ENCODE measurements at places on chromosomes 2 and 18.
A peak's percentile ranks its signal among the peaks of the same experiment; 100 is the strongest.

GRCh38 chr2:112459372-112459771 lies 22.6 kb upstream of the TTL start:
- DNase-seq: no peak

- no peak for DNase-seq
Observed at GRCh38 chr18:7072593-7072992, 45.0 kb downstream of the LAMA1 start.

DNA sequence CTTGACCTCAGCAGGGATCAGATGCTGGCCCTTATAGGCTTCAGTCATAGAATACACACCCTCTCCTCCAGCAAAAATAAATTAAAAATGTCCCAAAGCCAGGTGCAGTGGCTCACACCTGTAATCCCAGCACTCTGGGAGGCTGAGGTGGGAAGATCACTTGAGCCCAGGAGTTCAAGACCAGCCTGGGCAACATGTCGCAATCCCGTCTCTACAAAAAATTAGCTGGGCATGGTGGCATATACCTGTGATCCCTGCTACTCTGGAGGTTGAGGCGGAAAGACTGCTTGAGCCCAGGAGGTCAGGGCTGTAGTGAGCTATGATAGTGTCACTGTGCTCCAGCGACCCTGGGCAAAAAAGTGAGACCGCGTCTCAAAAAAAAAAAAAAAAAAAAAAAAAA lies 4.8 kb downstream of the ITPRIPL1 start:
- DNase-seq: no peak

- no peak for DNase-seq
Observed at GRCh38 chr2:226487573-226487972, 312.0 kb downstream of the IRS1 start.

DNA sequence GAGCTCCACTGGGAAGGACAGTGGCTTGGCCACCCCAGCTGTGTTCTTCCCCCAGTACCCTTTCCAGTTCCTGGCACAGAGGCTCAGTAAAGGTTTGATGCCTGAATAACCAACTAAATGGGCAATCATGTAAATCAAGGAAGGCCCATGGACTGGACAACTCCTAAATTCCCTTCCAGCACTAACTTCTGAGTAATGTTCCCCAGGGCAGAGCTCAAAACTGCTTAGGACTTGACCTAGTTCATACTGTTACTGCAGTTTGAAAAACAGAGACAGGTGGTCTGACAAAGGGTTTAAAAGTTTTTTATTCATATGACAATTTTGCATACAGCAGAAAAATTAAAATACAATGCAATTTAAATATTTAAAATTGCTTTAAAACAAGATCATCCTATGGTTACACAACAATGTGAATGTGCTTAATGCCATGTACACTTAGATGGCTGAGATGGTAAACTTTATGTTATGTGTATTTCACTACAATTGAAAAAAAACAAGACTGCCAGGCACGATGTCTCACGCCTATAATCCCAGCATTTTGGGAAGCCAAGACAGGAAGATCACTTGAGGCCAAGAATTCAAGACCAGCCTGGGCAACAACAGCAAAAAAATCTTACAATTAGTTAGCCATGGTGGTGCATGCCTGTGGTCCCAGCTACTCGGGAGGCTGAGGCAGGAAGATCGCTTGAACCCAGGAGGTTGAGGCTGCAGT lies 26.2 kb downstream of the PCBP1 start:
- DNase-seq: no peak

GRCh38 chr2:239666855-239667376 lies 266.1 kb upstream of the HDAC4 start:
- peak; percentile 32 for DNase-seq

DNA sequence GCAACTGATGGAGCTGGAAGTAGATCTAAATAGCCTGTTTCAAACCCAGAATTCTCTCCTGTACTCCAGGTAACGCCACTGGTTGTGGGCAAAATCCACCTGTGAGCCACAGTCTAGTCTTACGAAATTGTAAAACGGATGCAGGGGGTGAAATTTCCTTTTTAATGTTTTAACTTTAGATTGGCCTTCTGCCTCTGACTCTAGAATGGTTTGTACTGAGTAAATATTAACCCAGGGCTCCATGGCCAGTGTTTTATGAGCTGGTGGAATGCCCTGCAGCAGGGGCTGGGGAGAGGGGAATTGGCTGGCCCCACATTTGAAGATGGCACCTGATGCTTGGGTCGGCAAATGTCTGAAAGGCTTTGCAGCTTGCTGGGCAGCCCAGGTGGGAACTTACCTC lies 156.6 kb downstream of the MYCN start:
- no peak for DNase-seq

- no peak for DNase-seq
Observed at GRCh38 chr2:139544186-139544851, 764.1 kb upstream of the NXPH2 start.

DNA sequence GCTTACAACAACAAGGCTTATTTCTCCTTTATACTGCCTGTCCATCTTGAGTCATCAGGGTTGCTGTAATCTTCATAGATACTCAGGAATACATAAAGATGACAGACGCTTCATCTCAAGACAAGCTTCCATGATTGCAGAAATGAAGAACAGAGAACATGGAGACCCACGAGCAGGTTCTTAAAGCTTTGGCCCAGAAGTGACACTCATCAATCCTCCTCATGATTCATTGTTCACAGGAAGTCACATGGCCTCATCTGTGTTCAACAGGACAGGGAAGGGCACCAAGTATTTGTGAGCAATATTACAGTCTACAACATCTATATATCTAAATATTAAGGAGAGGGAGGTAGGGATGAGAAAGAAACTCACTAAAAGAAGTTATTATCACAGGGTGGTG lies 36.5 kb upstream of the PGAP1 start:
- DNase-seq: no peak

- DNase-seq: no peak
Observed at GRCh38 chr2:138452324-138452723, 49.2 kb upstream of the SPOPL start.

DNA sequence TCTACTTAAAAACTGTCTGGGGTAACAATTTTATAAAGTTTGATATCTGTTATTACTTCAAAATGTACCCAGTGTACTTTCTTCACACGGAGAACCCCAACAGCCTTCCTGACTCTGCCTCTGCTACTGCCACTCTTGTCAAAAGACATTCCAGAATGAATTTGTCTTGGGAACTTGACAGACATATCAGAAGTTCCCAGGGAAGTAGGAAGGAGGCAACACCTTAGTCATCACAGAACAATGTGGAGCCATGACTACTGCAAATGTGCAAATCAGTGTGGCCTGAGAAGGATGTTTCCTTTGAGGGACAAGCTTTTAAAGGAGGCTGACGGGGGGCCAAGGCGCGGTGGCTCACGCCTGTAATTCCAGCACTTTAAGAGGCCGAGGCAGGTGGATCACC lies 133.8 kb upstream of the RNF152 start:
- no peak for DNase-seq

- no peak for DNase-seq
Observed at GRCh38 chr2:40240070-40240469, 211.8 kb downstream of the SLC8A1 start.

- no peak for DNase-seq
Observed at GRCh38 chr18:35808796-35809195, 163.7 kb upstream of the RMP24 start.

DNA sequence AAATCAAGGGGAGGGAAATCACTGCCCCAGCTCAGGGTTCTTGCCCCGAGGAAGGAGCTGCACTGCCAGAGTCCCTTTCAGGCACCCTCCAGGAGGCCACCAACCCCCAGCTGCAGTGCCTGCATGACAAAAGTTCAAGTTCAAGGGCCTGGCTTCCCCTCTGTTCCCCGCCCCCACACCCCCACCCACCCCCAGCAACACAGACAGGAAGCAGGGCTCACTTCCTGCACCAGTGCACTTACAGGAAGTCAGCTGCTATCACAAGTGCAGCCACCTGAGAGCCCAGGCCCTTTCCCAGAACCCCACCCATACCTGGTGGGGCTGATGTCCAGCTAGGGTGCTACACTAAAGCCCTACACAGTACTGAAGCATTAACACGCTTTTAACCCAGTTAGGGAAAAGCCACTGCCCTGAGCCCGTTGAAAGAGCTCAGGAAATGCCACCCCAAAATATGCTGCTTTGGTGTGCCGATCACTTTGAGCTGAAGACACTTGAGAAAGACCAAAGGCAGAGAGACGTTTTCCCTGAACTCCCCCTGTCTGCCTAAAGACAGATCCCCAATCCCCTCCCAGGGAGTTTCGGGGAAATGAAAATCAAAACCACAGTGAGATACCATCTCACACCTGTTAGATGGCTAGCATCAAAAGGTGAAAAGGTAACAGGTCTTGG lies 109.9 kb upstream of the CAB39 start:
- no peak for DNase-seq

DNA sequence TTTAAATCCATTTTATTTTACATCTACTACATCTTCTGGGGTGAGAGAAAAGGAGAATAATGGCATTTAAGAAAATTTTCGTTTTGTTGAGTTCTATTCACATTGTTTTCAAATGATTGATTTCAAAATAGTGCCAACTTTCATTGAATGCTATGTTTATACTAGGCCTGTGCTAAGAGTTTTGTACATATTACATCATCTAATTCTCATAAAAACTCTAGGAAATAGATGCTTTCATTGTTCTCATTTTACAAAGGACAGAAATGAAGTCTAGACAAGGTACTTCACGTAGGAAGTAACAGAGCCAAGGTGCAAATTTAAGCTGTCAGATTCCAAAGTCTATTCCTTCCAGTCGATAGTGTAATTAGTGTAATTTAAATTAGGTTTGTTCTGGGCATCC lies 402.8 kb upstream of the UBE2E3 start:
- no peak for DNase-seq

DNA sequence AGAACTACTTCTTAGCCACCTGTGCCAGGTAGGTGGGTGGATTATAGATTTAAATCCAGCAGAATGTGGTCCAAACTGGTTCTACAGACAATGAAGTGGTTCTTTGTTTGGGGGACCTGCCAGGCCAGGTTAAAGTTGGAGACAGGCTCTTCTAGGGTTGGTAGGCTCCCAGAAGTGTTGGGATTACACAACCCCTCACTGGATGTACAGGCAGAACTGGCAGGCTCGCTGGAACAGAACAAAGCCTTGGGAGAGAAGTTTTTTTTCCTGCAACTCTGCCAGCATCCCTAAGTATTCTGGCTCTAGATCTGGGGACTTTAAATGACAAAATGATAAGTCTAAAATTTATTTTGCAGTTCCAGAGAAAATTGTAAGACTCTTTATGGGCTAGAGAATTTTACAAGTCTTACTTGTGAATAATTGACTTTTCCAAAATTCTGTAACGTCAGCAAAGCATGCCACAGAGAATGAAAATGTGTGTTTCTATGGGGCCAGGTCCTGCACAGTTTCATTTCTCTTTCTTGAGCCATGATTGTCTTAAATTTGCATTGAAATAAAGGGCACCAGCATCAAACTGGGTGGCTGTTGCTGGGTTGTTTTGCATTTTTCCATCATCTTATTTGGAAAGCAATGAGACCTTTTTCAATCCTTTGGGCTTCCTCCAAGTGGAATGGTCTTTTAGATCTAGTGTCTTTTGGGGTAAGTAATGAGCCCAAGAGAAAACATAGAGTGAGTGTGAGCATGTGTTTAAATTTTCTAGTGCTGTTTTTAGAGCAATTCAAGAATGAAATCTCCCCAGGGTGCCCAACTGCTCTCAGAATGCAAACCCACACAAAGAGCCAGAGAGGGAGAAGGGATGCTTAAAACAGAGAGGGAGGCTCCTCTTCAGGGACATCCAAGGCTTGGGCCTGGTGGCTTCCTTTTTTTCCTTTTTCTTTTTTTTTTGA lies 32.4 kb upstream of the ATL2 start:
- DNase-seq: no peak

DNA sequence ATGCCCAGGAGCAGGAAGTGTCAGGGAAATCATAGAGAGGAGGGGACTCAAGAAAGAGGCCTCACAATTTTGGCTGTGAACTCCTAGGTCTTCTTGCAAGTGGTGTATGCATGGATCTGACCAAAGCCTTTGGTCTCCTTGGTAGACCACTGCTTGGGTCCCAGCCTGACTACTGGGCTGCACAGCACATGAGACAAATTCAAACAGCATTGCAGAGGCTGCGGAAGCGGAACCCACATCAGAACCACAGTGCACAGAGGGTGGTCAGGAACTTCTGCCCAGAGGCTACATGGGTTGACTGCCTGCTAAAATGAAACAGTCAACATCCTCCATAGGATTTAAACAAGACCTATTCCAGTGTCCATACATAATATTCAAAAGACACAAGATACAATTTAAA lies 39.4 kb downstream of the CLIP4 start:
- no peak for DNase-seq

DNA sequence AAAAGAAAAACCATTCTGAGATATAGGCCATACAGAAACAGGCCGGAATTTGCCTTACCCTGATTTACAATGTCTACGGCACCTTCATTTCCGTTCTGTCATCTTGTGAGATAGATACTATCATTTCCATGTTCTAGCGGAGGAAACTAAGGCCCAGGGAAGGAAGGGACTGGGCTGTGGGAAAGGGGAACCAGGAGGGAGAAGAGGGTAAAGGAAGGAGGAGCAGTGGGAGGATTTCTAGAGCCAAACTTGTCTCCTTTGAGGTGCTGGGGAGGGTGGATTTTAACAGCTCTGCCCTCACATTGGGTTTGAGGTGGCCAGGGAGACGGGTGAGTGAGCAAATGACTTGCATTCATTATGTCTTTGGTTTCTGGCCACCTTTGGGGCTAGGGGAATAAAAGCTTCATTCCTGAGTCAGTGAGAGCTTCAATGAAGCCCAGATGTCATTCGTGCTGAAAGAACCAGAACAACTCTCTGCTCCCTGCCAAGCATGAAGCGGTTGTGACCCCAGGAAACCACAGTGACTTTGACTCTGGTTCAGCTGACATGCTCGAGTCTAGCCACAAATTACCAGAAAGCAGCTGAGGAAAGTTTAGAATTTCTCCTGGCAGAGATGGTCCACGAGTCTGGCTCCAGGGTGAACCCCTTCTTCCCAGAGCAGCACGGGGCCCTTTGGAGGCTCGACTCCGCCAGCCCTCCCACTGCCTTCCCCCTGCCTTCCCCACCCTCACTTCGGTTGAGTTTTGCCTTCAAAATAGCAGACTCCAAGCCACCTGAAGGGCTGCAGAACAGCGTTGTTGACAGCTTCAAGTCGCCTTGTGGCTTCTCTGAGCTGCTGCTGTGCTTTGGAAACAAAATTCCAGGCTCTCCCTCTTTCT lies 3.8 kb downstream of the ACTG2 start:
- DNase-seq: no peak

GRCh38 chr18:31197676-31198075 lies 35.0 kb upstream of the DSC1 start:
- no peak for DNase-seq

GRCh38 chr2:237674731-237675276 lies 47.4 kb downstream of the LRRFIP1 start:
- DNase-seq: no peak

DNA sequence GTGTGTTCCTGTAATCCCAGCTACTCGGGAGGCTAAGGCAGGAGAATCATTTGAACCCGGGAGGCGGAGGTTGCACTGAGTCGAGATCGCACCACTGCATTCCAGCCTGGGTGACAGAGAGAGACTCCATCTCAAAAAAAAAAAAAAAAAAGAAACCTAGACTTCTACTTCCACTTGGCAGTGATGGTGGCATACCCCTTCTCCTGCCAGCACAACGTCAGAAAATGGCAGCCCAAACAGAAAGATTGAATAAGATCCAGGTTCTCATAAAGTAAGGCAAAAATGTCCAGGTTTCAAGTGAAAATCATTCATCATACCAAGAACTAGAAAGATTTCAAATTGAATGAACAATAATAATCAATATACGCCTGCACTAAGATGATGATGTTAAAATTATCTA lies 15.4 kb upstream of the ESPNL start:
- no peak for DNase-seq

GRCh38 chr2:127615511-127616166 lies 30.3 kb upstream of the GPR17 start:
- peak; percentile 32 for DNase-seq

GRCh38 chr2:202178346-202178958 lies 59.9 kb downstream of the SUMO1 start:
- DNase-seq: peak; percentile 60

- no peak for DNase-seq
Observed at GRCh38 chr2:177275040-177275742, 10.7 kb upstream of the NFE2L2 start.

Data from ecto neural progenitor cell (in vitro differentiated cells).